ENCODE measurements at places on chromosomes 3 and 15.

- no peak for DNase-seq
These were observed 28.1 kb upstream of the BCL2L10 start for GRCh38 chr15:52140646-52141045.

- no peak for DNase-seq
These were observed 602.0 kb upstream of the KCNMB2 start for GRCh38 chr3:177934001-177934891.

- no peak for DNase-seq
These were observed 81.9 kb downstream of the MECOM start for GRCh38 chr3:169581633-169582032.

GRCh38 chr15:38587214-38587613 lies 22.6 kb upstream of the RASGRP1 start:
- no peak for DNase-seq

GRCh38 chr15:38671675-38672254 lies 107.2 kb upstream of the RASGRP1 start:
- DNase-seq = peak; percentile 69

- DNase-seq = no peak
These were observed 116.7 kb downstream of the FNDC3B start for GRCh38 chr3:172155897-172156585.

DNA sequence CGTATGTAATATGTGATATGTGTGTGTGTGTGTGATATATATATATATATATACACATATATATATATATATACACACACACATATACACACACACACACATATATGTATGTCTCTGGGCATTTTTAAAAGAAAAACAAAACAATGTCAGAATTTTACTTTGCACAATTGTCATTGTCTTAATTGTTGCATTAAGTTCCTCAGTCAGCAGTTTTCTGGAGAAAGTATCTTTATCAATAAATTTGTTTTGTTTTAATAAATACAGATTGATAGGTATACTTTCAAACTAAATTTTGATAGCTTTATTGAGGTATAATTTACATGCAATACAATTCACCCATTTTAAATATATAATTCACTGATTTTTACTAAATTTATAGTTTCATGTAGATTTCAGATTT lies 62.9 kb upstream of the SENP5 start:
- no peak for DNase-seq

DNA sequence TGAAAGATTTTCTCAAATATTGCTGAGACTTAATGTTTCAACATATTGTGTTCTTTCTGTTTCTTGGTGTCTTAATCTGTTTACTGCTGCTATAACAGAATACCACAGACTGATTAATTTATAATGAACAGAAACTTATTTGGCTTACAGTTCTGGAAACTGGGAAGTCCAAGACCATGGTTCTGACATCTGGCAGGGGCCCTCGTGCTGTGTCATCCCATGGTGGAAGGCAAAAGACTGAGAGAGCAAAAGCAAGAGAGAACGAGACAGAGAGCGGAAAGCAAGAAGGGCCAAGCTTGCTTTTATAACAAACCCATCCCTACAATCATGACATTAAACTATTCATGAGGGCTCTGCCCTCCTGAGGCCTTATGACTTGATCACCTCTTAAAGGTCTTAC lies 88.7 kb downstream of the ARNT2 start:
- DNase-seq = no peak

GRCh38 chr3:115720983-115721382 lies 97.7 kb downstream of the GAP43 start:
- no peak for DNase-seq

DNA sequence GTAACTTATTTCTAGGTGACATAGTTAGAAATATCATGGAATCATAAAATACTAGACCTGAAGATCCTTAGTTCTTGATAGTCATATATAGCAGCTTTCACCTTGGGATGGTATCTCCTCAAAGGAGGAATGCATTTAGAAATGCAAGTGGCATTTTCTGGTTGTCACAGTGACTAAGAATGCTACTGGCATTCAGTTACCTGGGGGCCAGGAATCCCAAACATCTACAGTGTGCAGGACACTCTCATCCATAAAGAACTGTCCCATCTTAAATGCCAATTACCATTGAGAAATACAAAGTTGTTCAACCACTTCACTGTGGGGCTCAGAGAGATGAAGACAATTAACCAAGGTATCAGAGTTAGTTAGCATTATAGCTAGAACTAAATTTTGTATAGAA lies 36.7 kb downstream of the MYH15 start:
- no peak for DNase-seq

DNA sequence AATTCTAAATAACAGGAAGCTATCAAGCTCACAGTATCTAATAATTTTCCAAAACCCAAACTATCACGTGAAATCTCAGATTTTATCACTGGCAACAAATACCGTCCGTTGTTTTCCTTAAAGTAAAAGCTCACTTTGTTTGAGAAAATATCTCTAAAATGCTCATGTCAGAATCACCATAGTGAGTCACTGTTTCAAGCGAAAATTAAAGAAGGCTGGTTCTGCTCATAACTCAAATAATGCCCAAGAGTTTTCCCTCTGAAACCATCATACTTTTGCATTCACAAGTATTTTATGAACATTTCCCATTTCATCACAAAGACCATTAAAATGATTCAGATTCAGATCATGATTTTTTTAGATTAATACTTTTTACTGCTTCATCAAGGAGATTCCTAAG lies 50.6 kb downstream of the TBL1XR1 start:
- no peak for DNase-seq

- DNase-seq = no peak
These were observed 533.1 kb upstream of the CBLB start for GRCh38 chr3:106401666-106402490.

DNA sequence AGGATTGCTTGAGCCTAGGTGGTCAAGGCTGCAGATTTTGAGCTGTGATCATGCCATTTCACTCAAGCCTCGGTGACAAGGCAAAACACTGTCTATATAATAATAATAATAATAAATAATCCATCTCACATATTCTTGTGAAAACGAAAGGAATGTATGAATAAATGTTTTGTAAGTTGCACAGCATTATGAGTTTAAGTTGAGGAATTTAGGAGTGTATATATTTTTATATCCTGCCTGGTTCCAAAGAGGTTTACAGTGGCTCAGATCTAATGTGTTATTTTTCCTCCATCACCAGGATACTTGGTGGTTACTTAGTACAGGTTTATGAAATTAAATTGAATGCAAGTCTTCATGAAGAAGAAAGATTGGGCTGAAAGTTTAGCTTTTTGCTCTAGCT lies 77.2 kb downstream of the ATG7 start:
- no peak for DNase-seq

GRCh38 chr3:186815435-186815834 lies 9.2 kb upstream of the RFC4 start:
- DNase-seq = no peak

DNA sequence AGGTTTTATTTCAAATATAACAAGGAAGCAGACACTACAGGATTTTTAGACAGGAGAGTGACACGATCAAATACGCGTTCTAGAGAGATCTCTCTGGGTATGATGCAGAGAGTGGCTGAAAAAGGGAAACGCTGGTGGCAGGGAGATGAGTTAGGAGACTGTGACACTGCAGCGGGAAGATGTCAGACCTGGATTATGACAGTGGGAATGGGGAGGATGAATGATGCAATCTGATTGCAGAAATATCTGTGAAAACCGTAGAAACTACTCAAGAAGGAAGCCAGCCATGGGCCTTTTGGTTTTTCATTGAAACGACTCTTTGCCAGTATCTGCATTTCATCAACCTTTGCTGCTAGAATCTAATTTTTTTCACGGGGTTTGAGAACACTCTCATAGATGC lies 157.9 kb downstream of the FAM43A start:
- no peak for DNase-seq

DNA sequence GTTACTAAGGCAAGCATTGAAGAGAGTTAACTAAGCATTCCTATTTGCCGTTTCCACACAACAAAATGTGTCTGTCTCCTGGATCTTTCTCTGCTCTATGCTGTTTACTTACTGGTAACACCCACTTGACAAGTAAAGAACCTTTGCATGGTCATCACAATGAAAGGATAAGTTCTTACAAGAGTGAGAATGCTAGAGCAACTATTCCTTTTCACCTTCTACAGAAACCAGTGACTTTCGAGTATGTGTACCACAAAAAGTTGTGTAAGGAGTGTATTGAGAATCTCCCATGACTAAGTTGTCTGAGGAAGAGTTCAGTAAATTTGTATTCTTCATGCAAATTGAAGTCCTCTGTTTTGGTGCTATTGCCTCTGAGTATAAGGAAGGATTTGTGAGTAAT lies 10.8 kb downstream of the TIPARP start:
- no peak for DNase-seq

GRCh38 chr15:81265256-81265943 lies 58.5 kb downstream of the STARD5 start:
- DNase-seq = no peak

DNA sequence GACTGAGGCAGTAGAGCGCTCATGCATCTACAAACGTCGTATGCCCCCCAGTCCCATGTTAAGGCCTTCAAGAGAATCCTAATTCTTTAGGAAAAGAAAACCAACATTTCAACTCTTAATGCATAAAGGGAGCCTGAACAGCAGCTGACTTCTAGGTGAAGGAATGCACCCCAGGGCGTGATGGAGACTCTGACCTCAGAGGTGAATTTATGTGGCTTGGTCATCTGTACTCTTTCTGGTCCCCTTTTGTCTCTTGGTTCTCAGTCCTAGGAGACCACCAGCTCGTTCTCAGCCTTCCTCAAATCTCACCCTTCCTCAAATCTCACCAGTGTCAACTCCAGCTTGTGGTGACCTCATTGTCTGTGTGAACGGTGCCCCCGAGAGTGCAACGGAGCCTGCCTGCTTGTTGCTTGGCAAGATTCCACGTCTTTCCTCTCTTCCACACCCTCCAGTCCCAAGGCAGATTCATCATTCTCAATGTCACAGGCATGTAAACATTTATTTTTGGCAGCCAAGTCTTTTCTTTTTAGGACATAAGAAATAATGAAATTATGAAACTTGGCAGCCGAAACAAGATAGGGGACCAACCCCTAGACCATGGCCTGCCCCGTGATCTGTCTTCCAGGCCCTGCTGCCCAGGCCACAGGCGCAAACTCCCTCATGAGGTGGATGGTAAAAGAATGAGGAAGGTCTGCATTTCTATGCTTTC lies 166.2 kb downstream of the ADAMTS17 start:
- no peak for DNase-seq

DNA sequence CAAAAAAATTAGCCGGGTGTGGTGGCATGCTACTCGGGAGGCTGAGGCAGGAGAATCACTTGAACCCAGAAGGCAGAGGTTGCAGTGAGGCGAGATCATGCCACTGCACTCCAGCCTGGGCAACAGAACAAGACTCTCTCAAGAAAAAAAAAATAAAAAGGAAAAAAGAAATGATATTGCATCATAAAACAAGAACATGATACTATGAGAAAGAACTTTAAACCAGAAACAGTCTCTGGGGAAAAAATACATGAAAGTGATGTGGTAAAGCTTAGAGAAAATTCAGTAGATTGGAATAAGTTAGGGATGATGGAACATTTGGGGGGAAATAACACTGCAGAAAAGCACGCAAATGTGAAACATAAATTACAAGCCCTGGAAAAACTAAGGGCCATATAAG lies 54.7 kb downstream of the CRYGS start:
- no peak for DNase-seq

Data from activated T-cell treated with anti-CD3 and anti-CD28 coated beads, Interleukin-2, amount 50 U/mL, for 48 hours (primary cell).